Spleen (tissue), 13 donors: ENCODE measurements at places on chromosomes 7 and 10. TPM values are rescaled to one million over a fixed set of nuclear protein-coding genes. Genes with fewer than 3 reads are reported as not detected.

Gene NEBL
- 0.68 TPM for total RNA-seq

Gene EPHB6
- total RNA-seq: 15.5 TPM

Gene TMEM176A
- 39.4 TPM for total RNA-seq

Gene CCNJ
- 11.1 TPM for total RNA-seq

Gene GIMAP5
- total RNA-seq: 144 TPM
